BE2C (cell line): ENCODE measurements at places on chromosomes 7 and 10.

GRCh38 chr7:42671627-42672026 lies 240.2 kb downstream of the C7orf25 start:
- DNase-seq, result no peak

- no peak for DNase-seq
These were observed 332.6 kb downstream of the SH2D4B start for GRCh38 chr10:80870282-80870681.

GRCh38 chr10:13894412-13895093 lies 307.8 kb downstream of the PRPF18 start:
- DNase-seq, result no peak

DNA sequence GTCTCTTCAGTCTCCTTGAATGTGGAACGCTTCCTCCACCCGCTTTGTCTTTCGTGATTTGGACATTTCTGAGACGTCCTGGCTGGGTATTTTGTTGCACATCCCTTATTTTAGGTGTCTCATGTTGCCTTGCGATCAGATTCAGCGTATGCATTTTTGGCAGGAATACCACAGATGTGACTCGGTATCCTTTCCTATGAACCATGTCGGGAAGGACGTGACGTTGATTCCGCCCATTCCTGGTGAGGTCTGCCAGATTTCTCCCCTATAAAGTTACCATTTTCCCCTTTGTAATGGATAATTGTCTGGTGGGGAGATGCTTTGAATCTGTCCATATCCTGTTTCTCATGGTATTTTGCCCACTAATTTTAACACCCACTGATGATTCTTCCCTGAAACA lies 49.6 kb downstream of the RBM17 start:
- DNase-seq, result no peak

DNA sequence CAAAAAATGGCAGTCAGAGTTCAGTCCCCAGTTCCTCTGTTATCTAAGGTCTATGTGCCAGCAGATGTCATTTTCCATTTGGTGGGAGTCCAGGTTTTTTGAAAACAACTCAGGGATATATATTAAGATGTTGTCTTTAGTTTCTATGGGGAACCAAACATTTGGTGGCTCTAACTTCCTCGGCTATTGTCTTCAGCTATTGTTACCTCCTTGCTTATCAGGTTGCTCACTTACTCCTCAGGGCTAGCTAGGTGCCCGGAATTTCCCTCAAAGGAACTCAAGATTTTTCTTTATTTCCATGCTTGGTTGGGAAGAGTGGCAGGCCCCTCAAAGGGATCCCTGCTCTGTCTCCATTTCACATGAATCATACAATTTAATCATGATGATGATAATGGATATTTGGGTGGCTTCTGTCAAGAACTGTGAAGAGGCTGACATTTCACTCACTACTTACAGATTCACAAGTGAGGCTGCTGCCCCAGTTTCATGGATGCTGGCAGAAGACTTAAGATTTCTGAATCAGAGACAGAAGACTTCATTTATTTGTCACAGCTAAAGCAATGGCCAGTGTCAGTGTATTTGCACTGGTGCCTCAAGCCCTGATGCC lies 182.8 kb downstream of the PKD1L1 start:
- no peak for DNase-seq

DNA sequence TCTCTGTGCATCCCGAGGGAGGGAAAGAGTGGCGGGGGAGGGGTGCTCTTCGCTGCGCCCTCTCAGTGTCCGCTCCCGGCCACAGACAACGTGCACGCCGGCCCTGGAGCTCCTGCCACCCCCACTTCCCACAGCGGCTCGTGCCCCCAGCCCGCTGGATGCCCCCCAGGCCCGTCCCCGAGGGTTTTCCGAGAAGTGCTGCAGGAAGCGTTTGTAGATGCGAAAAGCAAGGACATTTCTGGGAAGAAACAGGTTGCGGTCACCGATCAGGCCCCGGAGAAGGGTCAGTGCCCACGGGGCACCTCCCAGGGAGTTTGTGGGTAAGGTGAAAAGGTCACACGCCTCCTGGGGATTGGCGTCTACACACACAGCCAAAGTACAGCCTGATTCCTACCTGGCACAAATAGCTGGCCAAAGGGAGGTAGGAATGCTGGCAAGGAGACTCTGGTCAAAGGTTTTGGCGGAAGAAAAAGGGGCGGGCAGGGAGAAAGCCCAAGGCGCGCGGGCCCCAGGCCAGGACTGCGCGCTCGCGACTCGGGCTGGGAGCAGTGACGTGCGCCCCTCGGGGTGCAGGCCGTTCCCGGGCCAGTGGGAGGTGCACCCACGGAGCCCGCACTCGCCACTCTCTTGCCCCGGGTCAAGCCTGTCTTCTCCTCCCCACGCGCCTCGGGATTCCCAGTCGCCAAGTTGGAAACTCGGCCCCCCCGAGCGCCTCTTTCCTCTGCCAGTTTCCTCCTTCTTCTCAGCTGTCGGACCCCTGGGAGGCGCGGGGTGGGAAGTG lies 1.5 kb upstream of the NRP1 start:
- peak; percentile 50 for DNase-seq

DNA sequence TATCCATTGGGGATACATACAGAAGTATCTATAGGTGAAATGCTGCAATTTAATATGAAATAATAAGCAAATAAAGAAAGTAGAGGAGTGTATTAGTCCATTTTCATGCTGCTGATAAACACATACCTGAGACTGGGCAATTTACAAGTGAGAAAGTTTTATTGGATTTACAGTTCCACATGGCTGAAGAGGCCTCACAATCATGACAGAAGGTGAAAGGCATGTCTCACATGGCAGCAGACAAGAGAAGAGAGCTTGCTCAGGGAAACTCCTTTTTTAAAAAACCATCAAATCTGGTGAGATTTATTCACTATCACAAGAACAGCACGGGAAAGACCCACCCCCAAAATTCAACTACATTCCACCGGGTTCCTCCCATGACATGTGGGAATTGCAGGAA lies 82.8 kb upstream of the TRIM24 start:
- no peak for DNase-seq

DNA sequence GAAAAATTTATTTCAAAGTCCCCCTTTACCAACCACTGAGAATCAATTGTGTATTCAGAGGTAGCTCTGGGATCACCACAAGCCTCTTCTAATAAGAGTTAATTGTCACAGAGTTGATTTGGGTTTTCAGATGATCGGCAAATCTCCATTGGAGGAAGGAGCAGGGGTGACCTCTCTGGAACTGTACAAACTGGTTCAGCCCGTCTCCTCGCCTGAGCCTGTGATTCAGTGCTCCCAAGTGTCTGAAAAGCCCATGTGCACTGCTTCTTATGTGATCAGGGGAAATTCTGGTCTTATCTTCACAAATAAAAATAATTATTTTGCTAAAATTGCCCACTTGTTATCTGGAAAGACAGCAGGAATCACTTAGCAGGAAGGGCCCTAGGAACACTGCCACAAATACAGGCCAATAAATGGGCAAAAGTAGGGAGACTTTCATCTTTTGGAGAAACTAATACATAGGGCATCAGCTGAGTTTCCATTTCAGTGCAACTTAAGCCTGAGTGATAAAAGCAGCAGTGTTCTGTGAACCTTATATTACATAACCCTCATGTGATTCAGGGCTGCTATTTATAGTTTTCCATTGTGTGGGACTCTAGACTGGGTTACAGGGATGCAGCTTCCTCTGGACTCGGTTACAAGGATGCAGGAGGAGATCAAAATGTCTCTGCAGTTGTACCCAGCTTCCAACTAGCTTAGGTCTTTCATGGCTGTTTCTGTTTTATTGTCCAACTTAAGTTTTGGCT lies 32.3 kb downstream of the CDK1 start:
- no peak for DNase-seq

DNA sequence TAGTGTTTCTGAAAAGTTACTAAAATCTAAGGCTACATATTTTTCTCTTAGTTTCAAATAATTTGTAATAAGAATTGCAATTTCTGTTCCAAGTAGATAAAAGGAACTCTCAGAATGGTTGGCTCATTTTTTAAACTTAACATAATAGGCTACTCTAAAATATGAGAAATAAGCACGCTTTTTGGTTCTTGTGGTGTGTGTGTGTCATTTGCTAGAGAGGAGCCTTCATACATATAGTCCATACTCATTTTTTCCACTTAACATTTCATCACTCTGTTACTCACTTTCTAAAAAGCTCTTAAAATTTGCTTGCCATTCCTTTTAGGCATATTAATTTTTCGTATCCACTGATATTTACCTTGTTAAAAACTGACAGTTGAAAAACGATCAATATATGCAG lies 74.0 kb upstream of the VWDE start:
- no peak for DNase-seq

GRCh38 chr7:54989453-54990225 lies 29.2 kb upstream of the EGFR start:
- DNase-seq, result no peak
